Iris pigment epithelial cell (primary cell): ENCODE measurements at places on chromosomes 6 and 20.

DNA sequence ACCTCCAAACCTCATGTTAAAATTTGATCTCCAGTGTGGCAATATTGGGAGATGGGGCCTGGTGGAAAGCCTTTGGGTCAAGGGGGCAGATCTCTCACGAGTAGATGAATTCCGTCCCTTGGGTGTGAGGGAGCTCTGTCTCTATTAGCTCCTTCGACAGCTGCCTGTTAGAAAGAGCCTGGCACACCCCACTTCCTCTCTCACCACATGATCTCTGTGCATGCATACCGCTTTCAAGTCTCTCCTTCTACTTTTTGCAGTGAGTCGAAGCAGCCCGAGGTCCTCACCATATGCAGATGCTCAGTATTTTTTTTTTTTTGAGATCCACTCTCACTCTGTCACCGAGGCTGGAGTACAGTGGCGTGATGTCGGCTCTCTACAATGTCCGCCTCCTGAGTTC is 176.9 kb downstream of the SYNDIG1 start:
- no peak for DNase-seq

DNA sequence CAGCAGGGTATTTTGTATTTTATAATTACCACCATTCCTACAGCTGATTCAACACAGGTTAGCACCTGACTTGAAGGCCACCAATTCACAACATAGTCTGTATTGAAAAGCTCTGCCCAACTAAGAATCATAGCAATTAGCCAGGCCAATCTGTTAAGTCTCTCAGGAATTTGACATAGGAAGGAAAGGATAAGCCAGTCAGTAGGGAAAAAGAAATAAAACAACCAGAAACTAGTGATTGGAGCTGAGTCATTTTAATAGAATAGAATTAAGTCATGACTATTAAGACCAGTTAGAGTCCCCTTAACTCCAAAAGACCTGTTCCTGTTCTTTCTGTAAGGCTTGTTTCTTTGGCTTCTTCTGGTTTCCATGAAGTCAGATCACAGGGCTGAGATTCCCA is 8.1 kb downstream of the RANBP9 start:
- DNase-seq: no peak

DNA sequence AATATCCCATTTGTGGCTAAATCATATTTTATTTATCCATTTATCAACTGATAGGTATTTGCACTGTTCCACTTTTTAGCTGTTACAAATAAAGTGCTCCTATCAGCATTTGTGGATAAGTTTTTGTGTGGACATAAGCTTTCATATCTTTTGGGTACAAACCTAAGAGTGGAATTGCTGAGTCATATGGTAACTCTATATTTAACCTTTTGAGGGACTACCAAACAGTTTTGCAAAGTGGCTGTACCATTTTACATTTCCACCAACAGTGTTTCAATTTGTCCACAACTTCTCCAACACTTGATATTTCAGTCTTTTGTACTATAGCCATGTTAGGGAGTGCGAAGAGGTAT is 23.6 kb upstream of the ECHDC1 start:
- DNase-seq: peak; percentile 45

DNA sequence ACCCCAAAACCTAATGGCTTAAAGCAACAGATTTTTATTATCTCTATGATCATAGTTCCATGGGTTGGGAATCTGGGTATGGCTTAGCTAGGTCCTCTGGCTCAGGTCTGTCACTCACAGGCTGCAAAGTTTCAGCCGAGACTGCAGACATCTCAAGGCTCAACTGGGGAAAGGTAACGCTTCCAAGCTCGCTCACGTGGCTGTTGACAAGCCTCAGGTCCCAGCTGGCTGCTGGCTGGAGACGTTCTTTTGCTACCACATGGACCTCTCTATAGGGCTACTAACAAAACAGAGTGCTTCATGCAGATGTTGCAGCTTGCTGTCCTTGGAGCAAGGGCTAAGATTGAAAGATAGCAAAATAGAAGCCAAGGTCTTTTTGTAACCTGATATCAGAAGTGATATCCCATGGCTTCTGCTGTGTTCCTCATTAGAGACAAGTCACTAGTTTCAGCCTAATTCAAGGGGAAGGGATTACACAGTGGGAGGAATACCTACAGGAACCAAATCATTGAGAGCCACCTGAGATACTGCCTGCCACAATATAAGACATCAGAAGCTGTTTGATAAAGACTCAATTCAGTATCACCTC is 6.6 kb downstream of the HTR1E start:
- no peak for DNase-seq

DNA sequence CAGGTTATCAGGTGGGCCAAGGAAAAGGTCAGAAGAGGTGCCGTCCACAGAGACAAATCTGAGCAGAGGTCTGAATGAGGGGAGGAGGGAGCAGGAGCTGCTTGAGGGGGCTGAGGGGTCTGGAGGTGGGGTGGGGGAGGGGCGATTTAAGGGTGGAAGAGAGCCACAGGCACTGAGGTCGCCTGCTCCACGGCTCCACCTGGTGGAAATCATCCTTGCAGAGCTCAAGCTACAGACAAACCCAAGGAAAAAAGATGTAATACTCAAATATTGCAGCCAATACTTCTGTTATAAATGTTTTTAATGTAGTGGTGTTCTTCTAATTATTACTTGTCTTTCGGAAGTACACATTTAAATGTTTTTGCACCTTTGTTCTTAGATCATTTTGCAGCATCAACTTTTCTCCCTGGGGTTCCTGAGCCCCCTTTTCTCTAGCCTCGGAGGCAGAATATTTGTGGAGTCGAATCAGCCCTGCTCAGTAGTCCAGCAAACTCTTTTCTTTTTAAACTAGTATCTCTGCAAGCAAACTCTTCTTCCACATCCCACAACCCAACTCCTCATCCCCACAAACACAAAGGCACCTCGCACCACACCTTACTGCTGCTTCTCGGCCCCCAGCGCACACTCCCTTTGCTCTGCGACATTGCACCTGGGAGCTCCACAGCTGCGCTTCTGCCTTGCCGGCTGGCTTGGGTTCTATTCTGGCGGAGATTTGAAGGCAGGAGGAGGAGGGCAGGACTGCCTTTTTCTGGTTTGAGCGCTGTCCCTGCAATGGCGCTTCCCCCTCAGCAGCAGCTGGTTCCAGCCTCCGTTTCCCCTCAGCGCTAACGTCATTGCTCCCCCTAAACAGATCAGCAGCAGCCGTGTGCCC is 51.0 kb upstream of the TFAP2A start:
- peak; percentile 59 for DNase-seq

DNA sequence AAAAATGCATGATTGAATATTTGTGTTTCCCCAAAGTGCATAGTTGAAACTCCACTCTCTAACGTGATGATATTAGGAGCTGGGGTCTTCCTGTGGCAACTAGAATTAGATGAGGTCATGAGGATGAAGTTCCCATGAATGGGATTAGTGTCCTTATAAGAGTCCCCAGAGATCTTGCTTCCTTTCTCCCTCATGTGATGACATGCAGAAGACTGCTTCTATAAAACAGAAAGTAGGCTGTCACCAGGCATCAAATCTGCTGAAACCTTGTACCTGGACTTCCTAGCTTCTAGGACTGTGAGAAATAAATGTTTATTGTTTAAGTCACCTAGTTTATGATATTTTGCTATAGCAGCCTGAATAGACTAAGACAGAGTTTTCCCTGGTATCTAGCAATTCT is 586.5 kb upstream of the EPHA7 start:
- no peak for DNase-seq

- DNase-seq: no peak
These were observed 25.5 kb upstream of the CST1 start for GRCh38 chr20:23776067-23776771.

GRCh38 chr20:53578492-53579222 is 15.0 kb downstream of the ZNF217 start:
- DNase-seq: peak; percentile 87

DNA sequence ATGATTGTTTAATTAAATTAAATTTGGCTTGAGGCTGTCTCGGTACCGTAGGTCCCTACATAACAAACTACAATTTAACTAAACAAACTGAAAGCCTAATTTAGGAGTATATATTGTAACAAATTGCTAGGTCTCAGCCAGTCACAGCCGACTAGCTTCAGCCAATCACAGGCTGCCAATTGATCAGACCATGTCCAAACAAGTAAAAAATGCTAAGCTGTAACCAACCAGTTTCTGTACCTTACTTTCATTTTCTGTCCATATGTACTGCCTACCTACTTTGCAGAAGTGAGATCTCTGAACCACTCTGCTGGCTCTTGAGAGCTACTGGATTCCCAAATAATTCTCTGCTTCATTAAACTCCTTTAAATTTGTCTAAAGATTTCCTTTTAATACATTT is 648.0 kb upstream of the GJE1 start:
- DNase-seq: peak; percentile 24
